ENCODE measurements at places on chromosomes 4 and X.

GRCh38 chr4:129014566-129015509 is 78.5 kb downstream of the SCLT1 start:
- DNase-seq: no peak

GRCh38 chrX:3181846-3182245 is 140.6 kb downstream of the ARSF start:
- DNase-seq: no peak

GRCh38 chrX:131828482-131828881 is 194.6 kb upstream of the STK26 start:
- no peak for DNase-seq

GRCh38 chr4:93730760-93731159 is 97.8 kb upstream of the ATOH1 start:
- no peak for DNase-seq

DNA sequence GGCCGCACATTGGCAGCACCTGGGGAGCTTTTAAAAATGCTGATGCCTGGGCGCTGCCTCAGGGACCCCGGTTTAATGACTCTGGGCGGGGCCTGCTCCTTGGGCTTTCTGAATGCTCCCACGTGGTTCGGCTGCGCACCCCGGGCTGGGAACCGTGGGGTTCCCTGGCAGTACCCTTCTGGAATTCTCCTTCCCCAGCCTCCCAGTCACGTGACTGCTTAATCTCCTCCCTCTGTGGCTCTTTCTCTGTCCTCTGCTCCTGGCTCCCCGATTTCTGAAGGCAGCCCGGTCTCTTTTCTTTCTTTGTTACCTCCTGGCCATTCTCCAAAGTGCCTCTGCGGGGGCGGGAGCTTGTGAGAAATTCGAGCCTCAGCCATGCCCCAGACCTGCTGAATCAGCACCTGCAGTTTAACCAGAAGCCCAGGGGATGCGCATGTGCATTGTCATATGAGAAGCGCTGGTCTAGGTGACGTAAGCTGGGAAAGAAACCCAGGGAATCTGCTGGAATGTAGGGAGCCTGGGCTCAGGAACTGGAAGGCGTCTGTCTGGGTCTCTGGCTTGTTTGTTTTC is 16.6 kb downstream of the CLCN4 start:
- no peak for DNase-seq

GRCh38 chr4:179747218-179747910 is 2305.1 kb upstream of the AGA start:
- DNase-seq: no peak

DNA sequence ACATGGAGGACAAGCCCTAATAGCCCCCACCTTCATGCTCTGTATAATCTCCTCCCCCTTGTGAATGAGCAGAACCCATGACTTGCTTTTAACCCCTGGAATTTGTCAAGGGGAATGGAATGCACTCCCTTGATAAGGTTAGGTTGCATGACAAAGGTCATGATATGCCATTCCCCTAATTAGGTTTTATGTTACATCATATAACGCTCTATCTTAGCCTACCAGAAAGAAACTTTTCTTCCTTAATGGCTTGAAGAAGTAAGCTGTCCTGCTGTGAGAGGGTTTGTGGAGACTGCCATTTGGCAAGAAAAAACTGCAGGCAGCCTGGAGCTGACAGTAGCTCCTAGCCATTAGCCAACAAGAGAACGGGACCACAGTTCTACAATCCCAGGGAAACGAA is 399.8 kb upstream of the MAD2L1 start:
- no peak for DNase-seq

DNA sequence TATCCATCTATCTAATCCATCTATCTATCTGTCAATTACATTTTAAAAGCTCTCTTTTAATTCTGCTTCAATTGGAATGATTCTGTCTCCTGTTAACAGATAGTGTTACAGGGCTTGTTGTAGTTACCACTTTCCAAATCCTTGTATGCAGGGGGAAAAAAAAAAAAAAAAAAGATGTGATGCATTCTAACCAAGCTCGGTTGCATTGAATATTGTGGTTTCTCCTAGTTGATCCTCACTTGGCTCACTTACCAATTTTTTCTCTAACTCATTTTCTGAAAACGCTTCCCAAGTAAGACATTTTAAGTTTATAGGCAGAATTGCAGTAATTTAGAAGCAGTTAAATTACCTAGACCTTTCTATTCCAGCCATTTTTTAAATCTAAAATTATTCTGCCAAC is 327.9 kb upstream of the PITX2 start:
- no peak for DNase-seq

GRCh38 chrX:150507251-150507856 is 61.1 kb upstream of the MTM1 start:
- no peak for DNase-seq

DNA sequence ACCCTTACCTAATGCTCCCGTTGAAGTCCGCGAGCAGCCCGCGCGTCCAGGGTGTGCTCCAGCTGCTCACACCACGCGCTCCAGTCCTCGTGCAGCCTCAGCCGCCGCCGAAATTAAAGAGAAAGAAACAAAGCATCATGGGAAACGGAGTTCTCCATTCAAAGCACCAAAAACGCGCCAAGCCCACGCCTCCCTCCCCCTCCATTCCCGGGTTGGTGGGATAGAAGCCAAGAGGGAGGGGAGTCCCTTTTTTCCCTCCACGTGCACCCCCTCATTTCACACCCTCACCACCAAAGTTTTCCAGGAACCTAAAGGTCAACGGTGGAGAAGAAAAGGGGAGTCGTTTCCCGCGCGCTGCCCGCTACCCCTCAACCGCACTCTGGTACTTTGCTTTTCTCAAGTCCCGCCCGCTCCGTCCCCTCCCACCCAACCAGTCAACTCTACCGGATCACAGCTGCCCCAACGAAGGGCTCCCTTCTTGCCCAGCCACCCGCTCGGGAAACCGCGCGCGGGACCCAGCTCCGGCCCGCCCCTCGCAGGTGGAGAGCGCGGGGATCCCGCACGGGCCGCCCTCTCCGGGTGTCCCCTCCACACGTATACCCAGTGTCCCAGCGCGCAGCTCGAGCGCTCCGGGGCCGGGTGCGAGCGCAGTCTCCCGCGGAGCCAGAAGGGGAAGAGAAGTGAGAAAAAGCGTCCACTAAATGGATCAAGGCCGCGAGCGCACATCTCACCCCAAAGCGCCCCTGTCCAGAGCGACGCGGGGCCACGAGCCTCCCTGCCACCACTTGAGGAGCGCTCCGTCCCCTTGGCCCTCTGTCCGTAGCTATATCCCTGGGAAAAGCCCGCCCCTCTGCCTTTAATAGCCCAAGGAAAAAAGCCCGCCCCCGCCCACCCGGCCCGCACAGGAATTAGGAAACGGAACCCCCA is 65.1 kb upstream of the CCDC160 start:
- DNase-seq: no peak

DNA sequence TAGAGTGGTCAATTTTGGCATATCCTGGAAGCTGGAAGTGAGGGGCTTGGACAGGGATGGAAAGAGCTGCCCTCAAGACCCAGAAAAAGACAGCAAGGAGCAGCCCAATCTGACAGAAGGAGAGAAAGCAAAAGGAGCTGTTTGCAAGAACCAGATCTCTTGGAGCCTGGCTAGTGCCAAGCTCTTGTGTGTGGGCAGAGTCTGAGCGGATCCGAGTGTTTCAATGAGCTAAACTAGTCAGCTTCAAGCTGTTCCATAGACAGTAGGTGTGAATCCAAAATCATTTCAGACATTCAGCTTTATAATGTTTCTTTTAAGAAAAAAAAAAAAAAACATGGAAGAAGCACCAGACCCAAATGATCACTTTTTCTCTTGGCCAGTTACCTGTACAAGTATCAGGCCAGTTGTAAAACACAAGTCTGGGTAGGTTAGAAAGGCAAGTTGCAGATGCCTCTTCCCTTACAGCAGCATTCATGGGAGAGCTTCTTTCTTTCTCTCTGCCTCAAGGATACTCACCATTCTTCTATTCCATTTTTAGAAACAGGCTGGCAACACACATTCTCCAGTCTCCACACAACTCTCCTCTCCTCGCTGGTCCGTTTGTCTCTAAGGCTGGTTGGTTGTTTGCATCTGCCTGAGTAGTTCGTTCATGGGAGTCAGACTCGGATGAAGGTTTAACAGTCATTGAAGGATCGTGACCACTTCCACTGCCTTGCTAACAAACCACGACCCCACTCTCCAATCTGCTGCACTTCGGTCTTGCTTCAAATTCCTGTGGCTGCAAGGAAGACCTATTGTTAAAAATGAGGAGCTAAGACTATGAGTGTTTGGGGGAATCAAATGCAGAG is 105.2 kb upstream of the GATB start:
- DNase-seq: no peak

DNA sequence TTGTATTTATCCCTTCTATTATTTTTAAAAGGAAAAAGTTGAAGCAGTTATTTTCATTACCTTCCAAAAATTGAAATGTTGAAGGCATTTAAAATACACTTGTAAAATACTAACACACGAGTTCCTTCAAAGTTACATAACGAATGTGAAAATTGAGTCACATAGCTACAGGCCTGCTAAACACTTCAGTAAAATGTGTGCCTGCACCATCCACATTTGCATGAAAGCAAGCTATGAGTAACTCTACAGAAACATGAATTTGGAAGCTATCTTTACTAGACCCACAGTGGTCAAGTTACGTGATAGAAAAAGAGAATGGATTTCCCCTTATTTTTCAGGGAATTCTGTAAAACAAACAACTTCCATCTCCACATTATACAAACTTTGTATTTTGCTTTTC is 1148.8 kb upstream of the PCDH7 start:
- no peak for DNase-seq

- no peak for DNase-seq
Measured at GRCh38 chr4:83320548-83320947, 14.1 kb downstream of the HPSE start.

- DNase-seq: no peak
Measured at GRCh38 chrX:150567645-150568319, 639 bp upstream of the MTM1 start.

Measured in vagina (tissue), 2 donors.